ENCODE measurements at places on chromosomes 1 and 21.

DNA sequence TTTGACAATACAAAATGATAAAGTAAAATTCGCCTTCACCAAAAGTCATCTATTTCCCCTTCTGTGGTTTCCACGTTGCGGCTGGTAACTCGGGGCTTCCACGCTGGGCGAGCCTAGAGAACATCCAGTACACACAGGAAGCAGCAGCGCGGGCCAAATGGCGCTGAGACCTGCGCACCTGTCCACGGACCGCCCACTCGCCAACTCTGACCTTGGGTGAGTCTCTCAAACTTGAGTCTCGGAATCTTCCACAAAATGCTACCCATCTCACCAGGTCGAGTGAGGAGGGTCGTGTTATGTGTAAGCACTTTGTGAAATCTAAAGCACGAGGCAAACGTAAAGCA, 820 bp upstream of the TTF2 start:
- DNase-seq: no peak

GRCh38 chr1:3459940-3460671, 5.6 kb downstream of the ARHGEF16 start:
- DNase-seq: no peak

DNA sequence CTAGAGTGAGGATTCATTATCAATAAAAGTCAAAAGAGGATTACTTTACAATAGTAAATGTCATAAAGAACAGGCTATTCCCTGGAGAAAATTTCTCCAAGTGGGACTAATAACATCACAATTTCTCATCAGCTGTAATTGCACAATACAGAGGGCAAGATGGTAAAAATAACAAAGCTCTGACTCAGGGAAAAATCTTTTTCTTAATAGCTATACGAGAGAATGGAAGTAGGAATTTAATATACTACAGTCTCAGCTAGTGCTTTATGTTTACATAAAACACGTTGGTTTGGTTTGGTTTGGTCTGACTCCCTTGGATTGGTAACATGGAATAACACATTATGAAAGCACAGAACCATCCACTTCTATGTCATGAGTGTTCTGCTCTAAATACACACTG, 397.6 kb downstream of the LRRIQ3 start:
- DNase-seq: no peak

DNA sequence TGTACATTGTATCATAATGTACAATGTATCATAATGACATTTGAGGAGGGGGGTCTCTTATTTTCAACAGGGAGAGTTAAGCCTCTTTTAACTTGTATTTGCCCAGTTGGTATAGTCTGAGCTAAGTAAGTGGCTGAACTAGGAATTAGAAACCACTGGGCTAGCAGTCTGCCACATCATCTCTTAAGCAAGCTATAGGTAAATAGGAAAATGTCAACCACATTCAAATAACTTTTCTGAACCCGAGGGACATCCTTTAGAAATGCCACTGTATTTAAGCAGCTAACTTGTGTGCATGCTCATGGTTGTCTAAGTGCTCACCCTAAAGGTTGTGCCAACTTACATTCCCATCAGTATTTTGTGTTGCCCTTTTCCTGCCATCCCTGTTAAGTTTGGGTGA, 35.5 kb upstream of the ASB17 start:
- DNase-seq: no peak

DNA sequence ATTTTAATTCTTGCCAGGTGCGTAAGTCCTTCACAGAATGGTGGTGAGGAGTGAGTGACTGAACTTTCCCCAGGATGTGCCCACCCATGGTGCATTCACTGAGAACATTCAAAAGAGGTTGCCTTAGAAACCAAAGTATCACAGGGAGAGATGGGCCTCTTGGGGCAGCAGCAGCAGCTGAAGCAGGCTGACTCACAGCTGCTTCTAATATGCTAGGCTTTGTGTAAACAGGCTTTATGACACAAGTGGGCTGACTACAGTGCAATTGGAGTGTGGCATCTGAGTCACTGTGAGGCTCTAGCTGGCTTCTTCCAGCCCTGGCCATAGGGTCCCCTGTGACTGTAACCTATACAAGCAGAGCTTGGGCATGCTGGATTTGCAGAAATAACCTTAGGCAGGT, 12.6 kb downstream of the PIGP start:
- peak; percentile 93 for DNase-seq

GRCh38 chr1:30901798-30902581, 6.6 kb downstream of the SDC3 start:
- no peak for DNase-seq

DNA sequence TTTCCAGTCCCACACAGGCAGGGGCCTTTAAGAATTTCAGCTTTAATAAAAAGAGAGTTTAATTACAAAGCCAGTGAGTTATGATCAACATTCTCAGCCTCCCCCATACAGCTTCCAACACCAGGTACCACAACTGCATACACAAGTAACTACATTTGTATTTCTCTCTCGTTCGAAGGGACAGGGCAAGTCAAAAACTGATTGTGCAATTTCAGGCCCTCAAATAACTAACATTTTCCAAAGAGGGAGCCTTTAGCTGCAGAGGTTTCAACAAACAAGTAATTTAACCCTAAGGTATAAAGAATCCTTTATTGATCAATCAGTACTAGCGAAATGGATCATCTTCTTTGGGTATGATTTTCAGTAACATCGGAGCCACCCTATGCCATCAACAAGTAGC, 142.4 kb downstream of the ZNF281 start:
- no peak for DNase-seq

GRCh38 chr1:210489491-210489890, 160.8 kb downstream of the HHAT start:
- no peak for DNase-seq

- DNase-seq: no peak
Observed at GRCh38 chr1:41363591-41364320, 2.5 kb downstream of the FOXO6 start.

DNA sequence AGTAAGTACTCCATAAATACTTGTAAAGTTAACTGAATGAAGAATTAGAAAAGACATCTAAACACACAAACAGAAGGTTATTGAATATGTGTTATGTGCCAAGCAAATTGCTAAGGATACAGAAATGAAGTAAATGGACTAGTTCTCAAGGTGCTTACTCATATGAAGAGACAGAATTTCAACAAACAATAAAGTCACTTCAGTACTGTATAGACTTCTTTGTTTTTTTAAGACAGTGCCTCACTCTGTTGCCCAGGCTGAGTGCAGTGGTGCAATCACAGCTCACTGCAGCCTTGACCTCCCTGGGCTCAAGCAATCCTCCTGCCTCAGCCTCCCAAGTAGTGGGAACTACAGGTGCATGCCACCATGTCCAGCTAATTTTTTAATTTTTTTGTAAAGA, 57.3 kb downstream of the SERBP1 start:
- no peak for DNase-seq

DNA sequence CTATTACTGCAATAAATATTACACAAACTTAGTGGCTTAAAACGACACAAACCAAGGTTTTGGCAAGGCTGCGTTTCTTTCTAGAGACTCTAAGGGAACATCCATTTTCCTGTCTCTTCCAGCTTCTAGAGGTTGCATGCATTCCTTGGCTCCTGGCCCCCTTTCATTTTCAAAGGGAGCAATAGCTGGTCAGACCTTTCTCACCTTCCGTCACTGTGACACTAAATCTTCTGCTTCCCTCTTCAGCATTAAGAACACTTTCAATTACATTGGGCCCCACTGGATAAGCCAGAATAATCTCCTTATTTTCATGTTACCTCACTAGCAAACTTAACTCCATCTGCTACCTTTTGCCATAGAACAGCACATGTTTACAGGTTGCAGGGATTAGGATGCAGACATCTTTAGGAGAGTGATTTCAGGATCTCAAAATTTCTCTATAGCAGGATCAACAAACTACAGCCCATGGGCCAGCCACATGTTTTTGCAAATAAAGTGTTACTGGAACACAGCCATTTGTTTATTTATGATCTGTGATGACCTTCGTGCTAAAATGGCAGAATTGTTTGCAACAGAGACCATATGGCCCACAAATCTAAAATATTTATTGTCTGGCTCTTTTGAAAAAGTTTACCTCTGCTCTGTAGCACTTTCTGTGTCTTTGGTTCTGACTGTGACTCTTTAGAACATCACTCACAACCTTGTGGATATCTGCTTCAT, 221.5 kb upstream of the SGIP1 start:
- no peak for DNase-seq

- DNase-seq: no peak
Observed at GRCh38 chr21:41405321-41405720, 20.7 kb upstream of the MX1 start.

DNA sequence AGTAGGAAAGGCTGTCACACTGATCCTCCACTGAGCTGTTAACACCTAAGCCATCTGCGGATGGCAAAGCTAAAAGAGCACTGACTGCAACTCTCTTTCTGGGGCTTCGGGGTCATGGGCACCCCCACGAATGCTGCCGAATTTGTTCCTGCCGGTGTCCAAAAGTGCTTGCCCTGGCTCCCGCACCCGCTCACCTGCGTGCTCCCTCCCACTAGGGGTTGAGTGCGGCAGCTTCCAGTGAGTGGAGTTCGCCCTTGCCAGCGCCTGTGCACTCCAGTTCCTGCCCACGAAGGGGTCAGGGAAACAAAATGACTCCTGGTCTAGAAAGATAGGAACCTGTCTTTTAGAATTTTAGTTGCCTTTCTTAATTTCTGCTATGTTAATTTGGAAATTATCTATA, 78.7 kb downstream of the IFI44 start:
- DNase-seq: no peak

DNA sequence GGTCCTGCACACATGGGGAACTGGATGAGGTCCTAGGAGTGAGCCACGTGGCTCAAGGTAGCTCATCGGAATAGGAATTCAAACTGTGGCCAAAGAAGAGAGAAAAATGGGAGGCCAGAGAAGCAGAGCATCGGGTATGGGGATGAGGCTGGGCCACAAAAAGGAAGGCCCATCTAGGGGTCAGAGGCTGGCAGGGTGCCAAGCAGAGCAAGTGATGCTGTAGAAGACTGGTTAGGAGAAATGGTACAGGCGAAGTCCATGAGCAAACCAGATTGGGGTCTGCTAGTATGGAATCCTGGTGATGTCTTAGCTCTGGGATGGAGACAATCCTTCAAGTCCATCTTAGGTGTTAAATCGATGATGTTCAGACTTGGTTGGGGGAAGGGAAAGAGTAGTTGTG, 68.0 kb downstream of the TEX35 start:
- DNase-seq: no peak

DNA sequence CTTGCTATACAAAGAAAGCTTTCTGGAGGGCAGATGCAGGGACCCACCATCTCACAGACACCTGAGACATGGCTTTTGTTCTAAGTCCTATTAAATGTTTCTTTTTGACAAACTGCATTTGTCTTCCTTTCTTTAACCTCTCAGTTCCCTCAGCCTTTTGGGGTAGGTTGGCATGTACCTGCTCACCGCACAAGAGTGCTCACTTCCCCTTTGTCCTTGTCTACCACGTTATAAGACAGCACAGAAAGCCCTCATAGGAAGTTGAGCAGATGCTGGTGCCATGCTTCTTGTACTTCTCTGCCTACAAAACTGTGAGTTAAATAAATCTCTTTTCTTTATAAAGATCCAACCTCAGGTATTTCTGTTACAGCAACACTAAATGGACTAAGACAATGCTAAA, 31.9 kb upstream of the RGS21 start:
- DNase-seq: no peak

DNA sequence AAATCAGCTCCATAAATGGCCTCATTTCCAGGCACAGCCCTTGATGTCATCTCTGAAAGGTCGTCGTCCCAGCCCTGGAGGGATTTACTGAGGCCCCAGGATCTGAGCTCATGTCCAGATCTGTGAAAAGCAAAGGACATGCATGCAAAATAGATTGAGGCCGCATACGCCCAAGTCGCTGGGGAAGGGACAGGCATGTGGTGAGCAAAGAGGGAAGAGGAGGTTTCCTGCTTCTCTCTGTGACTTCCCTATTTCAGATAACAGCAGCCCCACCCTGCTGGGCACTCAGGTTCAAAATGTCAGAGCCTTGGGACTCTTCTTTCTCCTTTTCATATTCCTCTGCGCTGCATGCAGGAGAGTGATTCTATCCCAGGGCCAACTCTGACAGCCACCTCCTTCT, 197.2 kb downstream of the ADSS2 start:
- DNase-seq: no peak

- DNase-seq: no peak
Observed at GRCh38 chr21:36395353-36396111, 10.3 kb downstream of the CHAF1B start.

- DNase-seq: no peak
Observed at GRCh38 chr1:154873321-154873950, 3.4 kb upstream of the KCNN3 start.

DNA sequence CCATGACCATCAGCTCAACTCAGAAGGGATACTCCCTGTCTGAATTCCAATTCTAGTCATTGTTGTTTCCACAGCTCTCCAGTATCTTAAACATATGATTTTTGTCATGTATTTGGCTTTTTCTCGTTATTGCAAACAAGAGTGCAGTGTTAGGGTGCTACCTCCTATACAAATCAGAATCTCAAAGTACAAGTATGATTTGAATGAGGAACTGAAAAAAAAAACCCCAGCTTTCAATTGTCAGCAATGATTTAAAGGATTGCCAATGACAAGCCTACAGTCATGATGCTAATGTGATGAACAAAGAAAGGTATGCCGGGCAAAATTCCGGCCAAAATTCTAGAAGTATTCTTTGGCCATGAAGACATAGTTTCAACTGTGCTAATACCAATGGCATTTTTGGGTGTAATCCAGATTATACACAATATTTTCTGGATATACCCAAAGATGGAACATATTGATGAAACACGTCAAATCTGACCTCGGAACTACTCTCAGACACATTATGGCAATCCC, 14.9 kb downstream of the TMEM35B start:
- DNase-seq: no peak

DNA sequence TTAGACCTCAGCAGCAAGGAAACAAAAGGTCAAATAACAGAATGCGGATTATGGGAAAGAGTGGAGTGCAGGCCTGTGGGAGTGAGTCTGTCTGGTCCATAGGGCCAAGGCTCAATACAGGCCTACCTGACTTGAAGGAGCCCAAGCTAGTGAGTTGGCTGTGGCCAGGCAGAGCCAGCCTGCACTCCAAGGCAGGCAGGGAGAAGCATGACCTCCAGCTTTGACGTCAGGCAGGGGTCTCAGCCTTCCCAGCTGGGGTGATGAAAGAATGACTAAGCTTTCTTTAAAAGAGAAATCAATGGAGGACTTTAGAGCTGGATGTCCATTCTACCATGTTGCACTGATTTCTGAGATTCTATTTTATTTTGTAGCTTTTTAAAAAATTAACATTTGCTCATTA, 62.8 kb downstream of the RHOU start:
- no peak for DNase-seq

GRCh38 chr1:206591226-206591625, 21.0 kb downstream of the EIF2D start:
- no peak for DNase-seq

Data from NCI-H2081 treated with DMSO at 0.1 percent for 48 hours (cell line).